CD4-positive, alpha-beta T cell treated with Interleukin-10 for 1 hour (primary cell): ENCODE measurements at places on chromosomes 16 and 17.

- DNase-seq = no peak
Observed at GRCh38 chr17:36932694-36933511, 4.4 kb upstream of the LHX1 start.

DNA sequence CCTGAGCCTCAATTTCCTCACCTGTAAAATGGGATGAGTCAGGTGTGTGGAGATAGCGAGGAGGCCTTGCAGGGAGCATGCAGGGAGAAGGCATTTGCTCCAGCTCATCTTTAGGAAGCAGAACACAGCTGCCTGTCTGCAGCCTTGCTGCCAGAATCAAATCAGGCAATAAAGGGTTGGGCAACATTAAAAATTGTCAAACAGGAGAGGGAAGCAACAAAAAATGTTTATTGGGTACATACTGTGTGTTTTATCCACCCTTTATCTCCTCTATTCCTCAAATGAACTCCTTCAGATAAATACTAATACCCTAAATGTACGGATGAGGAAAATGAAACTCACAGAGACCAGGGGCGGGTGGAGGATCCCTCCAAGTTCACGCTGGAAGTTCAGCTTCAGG lies 12.2 kb downstream of the KRT16 start:
- no peak for DNase-seq

GRCh38 chr17:77320485-77321256 lies 179.9 kb downstream of the SEC14L1 start:
- no peak for DNase-seq

DNA sequence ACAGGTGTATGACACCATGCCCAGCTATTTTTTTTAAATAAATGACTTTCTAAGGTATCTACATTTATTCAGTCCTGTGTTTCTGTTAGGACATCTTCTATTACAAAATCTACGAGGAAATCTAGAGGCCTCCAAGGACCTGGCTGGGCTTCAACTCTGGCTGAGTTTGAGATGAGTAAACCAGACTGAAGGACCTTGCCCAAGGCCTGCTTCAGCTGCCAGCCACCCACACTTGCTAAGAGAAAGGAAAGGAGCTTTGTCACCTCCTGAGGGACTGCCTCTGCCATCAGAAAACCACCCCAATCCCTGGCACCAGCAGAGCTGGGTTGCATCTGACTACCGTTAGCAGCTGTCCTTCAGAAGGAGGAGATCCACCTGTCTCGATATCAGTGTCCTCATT lies 1.3 kb upstream of the MYO1D start:
- no peak for DNase-seq

DNA sequence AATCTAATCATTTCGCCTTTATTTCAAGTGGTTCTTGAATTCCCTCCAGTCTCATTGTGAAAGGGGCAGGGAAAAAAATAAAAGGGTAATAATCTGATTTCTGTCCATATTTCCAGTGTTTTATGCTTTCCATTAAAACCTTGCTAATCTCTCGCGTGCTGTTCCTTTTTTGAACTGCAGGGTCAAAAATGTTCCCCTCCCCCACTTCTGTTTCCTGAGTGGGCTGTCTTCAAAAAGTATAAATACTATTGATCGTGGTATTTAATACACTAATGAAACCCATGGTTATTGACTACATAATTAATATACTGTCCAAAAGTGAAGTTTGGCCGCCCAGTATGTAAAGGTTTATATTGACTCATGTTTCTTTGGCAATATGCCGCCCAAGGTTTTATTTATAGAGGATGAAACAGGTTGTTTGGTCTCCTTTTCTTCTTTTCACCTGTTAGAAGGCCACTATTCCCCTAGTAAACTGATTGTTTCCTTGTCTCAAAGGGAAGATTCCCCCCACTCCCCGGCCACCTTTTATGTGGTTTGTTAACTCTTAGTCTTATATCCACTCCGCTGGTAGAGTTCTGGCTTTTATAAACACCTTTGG lies 69.7 kb downstream of the RPA1 start:
- no peak for DNase-seq

GRCh38 chr16:3727806-3728381 lies 10.6 kb upstream of the TRAP1 start:
- DNase-seq = no peak

- DNase-seq = no peak
Observed at GRCh38 chr17:50146230-50146926, 4.1 kb downstream of the PPP1R9B start.

- DNase-seq = no peak
Observed at GRCh38 chr16:22915003-22915402, 101.0 kb downstream of the HS3ST2 start.

DNA sequence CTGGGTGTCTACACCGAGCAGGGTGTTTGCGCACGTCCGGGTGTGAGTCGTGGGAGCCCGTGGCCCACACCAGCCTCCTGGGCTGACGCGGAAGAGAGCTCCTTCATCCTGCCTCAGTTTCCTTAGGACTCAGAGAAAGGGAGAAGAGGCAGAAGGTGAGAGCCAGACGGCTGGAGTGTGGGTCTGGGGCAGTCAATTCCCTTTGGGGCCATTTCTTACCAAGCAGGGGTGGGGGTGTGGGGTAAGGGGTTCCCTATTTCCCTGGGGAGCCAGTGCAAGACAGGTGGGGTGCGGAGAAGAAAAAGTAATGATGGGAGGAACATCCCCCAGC lies 831 bp downstream of the CA7 start:
- no peak for DNase-seq

DNA sequence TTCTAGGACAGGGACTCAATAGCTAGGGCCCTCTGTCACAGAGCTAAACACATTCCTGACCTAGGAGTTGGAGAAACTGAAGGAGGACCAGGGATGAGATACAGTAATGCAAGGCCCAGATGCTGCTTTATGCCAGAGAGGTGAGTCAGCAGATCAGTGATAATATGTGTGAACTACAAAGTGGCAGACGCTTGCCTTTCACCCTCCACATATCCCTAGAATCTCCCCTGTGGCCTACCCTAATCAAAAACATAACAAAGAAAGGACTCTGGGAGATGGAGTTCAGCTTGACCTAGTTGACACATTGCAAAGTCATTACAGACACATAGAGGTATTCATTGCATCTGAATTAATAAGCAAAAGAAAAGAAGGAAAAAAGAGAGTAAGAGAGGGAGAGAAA lies 417.6 kb upstream of the DYNLRB2 start:
- DNase-seq = no peak

- no peak for DNase-seq
Observed at GRCh38 chr16:88613911-88614817, 24.2 kb upstream of the IL17C start.

- no peak for DNase-seq
Observed at GRCh38 chr16:75421820-75422126, 11.5 kb downstream of the CFDP1 start.

- DNase-seq = no peak
Observed at GRCh38 chr17:42323268-42323773, 35.0 kb downstream of the STAT5A start.

GRCh38 chr17:33121756-33122155 lies 130.1 kb downstream of the SPACA3 start:
- no peak for DNase-seq
